ENCODE measurements at places on chromosomes 1 and 21.

DNA sequence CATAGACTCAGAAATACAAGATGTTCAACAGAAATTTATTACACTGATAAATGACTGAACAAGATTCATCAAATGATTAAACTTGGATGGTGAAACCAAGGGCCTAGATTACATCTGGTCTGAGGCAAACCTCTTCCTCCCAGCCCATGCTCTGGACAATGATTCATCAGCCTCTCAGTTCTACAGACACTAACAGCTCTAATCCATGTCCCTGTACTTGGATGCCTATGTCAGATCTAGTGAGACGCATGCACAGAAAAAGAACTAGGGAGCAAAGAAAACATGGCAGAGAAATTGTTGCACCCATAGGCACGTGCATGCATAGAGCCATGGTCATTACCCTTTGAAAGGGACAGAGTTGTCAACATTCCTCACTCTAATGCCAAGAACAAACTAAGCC is 250.1 kb downstream of the KCNH1 start:
- DNase-seq = peak; percentile 23

DNA sequence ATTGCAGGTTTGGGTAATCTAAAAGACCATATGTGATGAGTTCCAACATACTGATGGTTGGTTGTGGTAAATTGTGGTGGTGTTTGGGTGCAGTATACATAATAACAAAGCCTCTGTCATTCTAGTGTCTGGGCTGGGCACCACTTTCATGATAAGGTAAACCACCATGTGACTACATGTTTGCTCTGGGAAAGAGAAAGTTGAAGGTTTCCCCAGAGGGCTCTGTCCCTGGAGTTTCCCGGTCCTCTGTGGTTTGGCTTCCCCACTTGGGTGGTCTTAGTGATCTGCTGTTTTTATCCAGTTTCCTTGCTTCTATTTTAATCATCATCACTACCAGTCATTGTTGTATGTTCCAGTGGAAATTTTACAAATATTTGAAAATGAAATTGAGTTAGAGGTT is 55.9 kb upstream of the TSPAN2 start:
- no peak for DNase-seq

- no peak for DNase-seq
Observed at GRCh38 chr1:67420835-67421492, 9.2 kb downstream of the SERBP1 start.

- peak; percentile 40 for DNase-seq
Observed at GRCh38 chr1:183506561-183506960, 34.3 kb downstream of the SMG7 start.

GRCh38 chr1:73781251-73781650 is 416.7 kb downstream of the LRRIQ3 start:
- DNase-seq = peak; percentile 45

GRCh38 chr1:39895731-39896480 is 5.8 kb downstream of the MYCL start:
- DNase-seq = no peak

DNA sequence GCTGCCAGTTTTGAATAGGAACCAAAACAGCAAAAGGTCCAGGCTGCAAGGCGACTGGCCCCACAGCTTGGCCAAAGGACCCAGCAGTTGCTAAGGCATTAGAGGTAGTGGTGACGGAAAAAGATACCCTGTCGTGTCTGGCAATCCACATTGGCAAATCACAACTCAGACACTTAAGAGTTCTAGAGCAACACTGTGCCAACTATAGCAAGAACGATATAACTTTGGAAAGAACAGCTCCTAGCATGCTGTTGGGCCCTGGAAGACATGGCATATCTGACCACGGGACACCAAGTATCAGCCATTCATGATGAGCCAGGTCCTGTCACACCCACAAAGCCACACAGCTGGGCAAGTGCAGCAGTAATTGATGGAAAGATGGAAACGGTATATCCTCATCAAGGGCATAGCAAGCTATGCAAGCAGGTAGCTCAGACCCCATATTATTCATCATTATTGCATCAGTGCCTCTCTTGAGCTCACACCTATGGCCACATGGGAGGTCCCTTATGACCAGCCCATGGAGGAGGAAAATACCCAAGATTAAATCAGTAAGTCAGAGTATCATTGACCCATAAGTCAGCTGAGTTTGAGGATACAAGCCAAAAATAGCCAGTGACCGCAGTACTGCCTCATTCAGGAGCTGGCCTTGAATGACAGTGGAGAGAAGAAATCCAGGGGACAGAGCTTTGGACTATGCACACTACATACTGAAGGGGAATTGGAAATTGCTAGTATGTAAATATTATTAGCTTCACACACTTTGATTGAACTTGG is 221.2 kb downstream of the SETD4 start:
- no peak for DNase-seq

DNA sequence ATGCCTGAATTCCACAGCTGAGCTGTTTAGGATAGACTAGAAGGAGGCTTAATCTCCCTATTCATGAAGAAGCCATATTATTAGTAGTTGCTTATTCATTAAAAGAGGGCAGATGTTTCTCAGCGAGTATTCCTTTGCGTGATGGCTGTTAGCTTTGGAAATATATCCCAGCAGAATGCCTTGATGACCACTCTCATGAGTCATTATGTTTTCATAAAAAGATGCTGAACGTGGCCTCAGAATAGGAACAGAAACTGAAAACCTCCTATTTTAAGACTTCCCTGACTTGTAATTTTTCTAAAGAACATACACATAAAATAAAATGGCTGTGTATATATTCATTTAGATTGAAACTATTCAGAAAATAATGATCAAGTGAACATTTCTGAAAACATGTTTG is 9.6 kb upstream of the PLA2G4A start:
- DNase-seq = peak; percentile 68

DNA sequence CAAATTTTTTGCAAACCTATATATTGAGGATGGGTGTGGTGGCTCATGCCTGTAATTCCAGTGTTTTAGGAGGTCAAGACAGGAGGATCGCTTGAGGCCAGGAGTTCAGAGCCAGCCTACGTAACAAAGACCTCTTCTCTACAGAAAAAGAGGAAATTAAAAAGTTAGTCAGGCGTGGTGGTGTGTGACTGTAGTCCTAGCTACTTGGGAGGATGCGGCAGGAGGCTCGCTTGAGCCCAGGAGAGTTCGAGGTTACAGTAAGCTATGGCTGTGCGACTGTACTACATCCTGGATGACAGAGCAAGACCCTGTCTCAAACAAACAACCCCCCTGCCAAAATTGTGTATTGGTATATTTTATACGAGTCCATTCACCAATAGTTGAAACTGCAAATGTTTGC is 589.7 kb downstream of the DPYD start:
- no peak for DNase-seq

DNA sequence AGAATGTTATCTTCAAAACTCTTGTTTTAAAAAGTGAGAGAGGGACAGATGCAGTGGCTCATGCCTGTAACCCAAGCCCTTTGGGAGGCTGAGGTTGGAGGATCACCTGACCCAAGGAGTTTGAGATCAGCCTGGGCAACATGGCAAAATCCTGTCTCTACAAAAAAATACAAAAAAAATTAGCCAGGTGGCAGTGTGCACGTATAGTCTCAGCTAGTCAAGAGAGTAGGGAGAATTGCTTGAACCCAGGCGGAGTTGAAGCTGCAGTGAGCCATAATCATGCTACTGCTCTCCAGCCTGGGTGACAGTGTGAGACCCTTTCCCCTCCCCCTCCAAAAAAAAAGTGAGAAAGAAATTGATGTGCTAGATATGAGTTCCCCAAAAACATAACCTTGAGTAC is 131.0 kb downstream of the KCNT2 start:
- no peak for DNase-seq

GRCh38 chr1:43432907-43433306 is 20.8 kb downstream of the HYI start:
- DNase-seq = no peak

DNA sequence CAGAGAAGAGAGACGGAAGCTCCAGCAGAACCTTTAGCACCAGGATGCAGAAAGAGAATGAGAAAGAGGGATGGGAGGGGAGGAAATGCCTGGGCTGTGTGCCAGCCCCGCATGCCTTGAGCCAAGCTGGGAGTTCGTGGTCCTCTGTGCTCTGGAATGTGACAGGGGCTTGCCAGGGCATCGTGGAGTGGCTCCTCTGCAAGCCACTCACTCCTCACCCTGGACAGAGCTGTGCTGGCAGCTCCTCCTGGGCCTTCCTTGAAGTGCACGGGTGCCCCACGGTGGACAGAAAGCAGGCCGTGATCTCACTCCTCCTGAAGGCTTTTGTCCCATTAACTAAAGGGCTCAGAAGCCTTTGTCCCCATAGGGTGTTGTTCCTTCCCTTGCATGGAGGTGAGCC is 34.8 kb upstream of the PRELP start:
- peak; percentile 81 for DNase-seq

DNA sequence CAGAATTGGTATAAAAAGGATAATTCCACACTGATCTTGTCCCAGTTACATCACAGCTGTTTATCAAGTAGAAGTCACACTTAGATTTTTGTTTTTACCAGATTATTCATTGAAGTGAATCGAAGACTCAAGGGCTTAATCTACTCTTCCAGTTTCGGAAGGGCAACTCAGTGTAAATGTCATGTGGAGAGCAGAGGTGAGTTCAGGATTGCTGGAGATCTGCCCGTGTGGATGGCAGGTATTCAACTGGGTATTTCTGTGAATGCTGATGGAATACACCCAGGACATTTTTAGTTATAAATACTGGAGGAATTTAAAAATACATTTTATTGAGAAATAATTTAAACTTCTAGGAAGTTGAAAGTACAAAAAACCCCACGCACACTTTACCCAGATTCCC is 19.4 kb downstream of the CC2D1B start:
- DNase-seq = no peak

- DNase-seq = no peak
Observed at GRCh38 chr1:8363186-8363766, 45.4 kb downstream of the SLC45A1 start.

- DNase-seq = no peak
Observed at GRCh38 chr21:14591882-14592281, 45.8 kb upstream of the SAMSN1 start.

DNA sequence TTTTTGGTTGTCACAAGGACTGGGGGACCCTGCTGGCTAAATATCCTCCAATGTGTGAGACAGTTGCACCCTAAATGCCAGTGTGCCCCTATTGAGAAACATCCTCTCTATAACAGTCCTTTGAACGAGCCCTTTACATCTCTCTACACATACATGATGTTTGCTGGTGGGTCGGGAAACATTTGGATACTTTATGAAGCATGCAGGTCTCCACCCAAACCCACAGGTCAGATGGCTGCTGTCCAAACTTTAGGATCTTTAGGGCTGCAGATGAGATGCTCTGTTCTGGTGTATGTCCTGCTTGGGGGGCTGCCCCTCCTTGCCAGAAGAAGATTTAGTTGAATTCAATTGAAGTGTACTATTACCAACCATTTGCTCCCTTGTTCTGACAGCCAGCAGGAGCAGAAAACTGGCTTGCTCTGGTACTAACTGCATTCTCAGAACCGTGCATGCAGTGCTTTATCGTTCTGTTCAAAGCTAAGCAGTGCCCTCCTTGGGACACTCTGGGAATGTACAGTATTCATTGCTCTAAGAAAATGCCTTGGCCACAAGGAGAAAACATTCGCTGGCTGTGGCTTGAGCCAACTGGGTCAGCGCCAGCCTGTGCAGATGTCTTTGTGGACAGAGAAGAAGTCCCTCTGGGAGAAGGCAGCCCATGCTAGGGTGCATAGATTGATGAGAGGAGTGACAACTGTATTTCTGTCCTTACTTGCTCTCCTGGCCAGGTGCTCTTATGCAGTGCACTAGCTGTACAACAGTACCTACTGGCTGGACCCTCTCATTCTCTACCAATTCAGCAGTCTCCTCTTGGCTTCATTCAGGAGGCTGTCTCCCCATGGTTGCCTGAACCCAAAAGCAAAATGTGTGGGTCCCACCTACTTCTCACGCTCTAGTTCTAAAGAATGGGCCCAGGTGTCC is 61.4 kb upstream of the DIRAS3 start:
- DNase-seq = peak; percentile 83

- no peak for DNase-seq
Observed at GRCh38 chr1:53285546-53285945, 42.3 kb downstream of the LRP8 start.

DNA sequence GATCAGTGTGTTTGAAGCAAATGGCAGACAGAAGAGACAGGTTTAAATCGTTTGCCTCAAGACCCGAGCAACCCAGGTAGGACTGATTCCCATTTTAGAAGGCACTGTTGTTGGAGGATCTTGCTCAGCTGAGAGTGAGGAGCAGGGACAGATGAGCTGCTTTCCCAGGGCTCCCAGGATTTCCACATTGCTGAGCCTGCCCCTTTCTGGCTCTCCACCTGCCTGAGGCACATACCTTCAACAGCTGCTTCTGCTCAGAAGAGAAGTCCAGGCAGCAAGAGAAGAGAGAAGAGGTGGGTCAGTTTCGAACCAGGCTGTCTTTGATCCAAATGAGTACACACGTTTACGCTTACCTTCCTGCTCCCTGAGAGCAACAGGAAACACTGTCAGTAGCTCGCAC is 5.7 kb downstream of the TNNT2 start:
- DNase-seq = no peak

GRCh38 chr1:178267646-178268094 is 173.8 kb downstream of the RASAL2 start:
- peak; percentile 68 for DNase-seq

DNA sequence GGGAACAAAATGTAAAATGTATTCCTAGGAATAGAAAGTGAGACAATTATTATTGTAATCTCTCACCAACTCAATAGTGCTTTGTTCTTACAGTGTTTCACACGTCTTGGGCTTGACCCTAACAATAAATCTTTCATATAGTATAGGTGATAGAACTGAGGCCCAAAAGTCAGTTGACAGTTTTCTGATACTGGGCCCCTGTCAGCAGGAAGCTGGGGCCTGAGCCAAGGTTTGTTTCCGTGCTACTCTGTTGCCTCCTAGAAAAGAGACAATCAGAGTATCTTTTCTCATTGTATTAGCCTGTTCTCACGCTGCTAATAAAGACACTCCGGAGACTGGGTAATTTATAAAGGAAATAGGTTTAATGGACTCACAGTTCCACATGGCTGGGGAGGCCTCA is 5.0 kb downstream of the RRP1B start:
- DNase-seq = no peak

GRCh38 chr1:24438423-24438901 is 22.9 kb downstream of the NIPAL3 start:
- no peak for DNase-seq
